ENCODE measurements at places on chromosomes 4 and X.
A peak's percentile ranks its signal among the peaks of the same experiment; 100 is the strongest.

- no peak for DNase-seq
Observed at GRCh38 chr4:136241221-136241986, 1290.9 kb downstream of the PCDH18 start.

DNA sequence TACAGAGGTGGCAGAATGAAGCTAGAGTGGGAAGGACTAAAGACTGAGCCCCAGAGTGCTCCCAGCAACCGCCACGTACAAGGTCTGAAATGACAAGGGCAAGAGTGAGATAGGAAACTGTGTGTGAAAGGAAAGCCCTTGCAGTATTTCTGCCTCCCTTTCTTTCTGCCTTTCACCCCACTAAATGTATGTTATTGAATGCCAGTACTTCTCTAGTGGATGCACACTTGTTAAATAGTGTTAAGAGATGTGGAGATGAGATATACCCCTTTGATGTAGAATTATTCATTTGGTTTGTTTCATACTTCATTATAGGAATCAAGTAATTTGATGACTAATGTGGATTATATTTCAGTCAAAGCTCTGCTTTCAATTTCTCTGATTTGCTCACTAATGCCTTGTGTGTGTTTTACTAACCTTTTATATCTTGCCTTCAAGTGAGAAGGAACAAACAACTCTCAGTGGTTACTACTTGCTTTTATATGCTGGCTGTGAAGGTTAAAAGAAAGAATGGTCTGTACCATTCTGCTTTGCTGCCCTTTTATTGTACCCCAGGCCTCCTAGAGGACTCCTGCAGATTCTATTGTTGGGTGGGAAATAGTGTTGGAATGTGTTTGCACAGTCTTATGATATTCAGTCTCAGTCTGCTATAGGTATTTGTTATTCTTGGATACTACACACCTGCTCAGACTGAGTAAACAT is 8.0 kb upstream of the ANXA3 start:
- no peak for DNase-seq

- no peak for DNase-seq
Observed at GRCh38 chr4:59855630-59856352, 1344.3 kb upstream of the ADGRL3 start.

DNA sequence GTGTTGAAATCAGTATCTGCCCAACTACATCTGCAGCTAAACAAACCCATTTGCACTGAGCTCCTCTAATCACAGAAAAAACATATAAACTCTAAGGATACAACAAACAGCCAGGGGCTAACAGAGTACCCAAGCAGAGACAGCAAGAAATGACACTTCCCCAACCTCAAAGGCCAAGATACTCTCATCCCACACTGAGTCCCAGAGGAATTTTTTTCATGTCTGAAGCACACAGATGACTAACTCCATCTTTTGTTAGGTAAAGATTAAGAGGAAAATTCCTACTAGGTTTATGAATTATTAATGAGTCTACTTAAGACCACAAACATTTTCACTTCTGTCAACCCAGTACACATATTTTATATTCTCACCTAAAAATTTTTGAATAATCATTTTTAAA is 31.6 kb downstream of the SEPSECS start:
- no peak for DNase-seq

- no peak for DNase-seq
Observed at GRCh38 chrX:106608016-106608415, 3.8 kb upstream of the RADX start.

GRCh38 chr4:80308466-80308822 is 27.1 kb upstream of the CFAP299 start:
- DNase-seq = no peak

- no peak for DNase-seq
Observed at GRCh38 chr4:186767794-186768193, 44.1 kb upstream of the FAT1 start.

DNA sequence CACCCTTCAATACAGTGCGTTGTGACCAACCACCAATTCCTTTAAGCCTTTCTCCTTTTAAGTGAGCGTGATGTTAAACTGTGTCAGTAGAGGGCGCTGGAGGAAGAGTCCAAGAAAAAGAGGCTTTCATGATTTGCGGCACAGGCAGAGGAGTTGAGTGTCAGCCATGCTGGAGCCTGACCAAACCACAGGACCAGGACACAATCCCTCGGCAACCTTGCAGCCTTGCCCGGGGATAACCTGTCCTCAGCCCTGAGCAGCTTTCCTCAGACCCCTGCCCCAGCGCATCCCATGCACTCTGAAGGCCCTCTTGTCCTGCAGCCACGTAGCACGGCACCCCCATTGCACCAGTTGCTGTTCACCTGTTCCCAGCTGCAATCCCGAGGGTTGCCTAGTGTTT is 53.5 kb upstream of the SMIM31 start:
- DNase-seq = peak; percentile 3

GRCh38 chr4:86033171-86033570 is 326.7 kb downstream of the MAPK10 start:
- DNase-seq = no peak

DNA sequence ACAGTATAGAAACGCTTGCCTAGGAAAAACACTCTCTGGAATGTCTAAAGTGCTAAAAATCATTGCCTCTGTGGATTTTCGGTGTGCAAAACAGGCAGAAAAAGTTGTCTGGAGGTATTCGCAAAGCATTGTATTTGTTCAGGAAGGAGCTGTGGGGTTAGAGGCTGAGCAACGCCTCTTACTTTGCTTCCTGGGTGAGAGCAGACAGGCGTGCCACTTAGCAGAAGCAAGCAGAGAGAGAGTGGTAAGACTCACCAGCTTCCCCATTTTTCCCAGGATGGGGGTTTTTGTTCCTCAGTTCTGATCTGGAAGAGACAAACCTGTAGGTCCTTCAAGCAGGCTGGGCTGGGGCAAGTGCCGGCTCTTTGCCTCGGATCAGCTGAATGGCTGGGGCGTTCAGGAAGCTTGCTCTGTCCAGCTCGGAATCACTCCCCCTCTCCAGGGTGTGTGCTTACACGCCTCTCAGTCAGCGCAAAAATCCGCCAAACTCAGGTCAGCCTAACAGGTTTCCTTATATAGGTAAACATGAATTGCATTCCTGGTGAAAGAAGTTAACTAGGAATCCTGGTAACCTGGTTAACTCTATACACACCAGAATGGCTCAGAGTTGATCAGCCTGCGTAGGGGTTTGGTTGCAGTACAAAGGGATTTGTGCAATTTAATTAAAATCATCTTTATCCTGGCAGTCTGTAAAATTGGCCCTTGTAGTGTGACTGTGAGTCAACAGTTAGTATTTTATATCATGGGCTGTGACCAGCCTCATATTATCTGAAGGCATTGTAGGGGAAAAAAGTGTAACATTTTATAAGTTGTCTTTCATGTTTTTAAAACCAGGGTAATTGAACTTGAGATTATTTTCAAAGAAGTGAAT is 213.1 kb upstream of the MID1 start:
- no peak for DNase-seq

GRCh38 chrX:123976706-123977316 is 15.3 kb downstream of the STAG2 start:
- DNase-seq = no peak

All from hematopoietic multipotent progenitor cell (in vitro differentiated cells).